ENCODE measurements at places on chromosomes 7 and 10.

GRCh38 chr7:27107391-27108381 lies 5.2 kb upstream of the HOXA2 start:
- DNase-seq = no peak

DNA sequence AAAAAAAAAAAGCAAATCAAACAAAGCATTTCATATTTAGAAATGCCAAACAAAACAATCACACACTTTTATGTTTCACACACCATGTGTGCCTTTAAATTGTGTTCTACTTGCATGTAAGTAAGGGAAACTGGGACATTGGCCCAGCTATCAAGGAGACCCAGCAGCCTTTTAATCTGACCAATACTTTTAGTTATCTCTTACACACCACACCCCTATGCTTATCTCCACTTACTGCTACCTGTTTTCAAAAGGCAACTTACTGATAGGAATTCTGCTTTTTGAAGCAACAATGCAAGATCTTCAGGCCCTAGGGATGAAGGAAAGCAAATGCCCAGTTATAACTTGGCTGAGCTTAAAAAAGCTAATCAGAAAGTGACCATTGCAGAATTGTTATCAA lies 1244.8 kb upstream of the SORCS1 start:
- no peak for DNase-seq

GRCh38 chr10:26550774-26551526 lies 112.8 kb downstream of the APBB1IP start:
- DNase-seq = no peak

GRCh38 chr7:10677211-10677610 lies 296.5 kb upstream of the PHF14 start:
- DNase-seq = no peak

GRCh38 chr10:3873728-3874461 lies 88.9 kb upstream of the KLF6 start:
- no peak for DNase-seq

- no peak for DNase-seq
Measured at GRCh38 chr7:94145602-94146001, 141.4 kb upstream of the BET1 start.

DNA sequence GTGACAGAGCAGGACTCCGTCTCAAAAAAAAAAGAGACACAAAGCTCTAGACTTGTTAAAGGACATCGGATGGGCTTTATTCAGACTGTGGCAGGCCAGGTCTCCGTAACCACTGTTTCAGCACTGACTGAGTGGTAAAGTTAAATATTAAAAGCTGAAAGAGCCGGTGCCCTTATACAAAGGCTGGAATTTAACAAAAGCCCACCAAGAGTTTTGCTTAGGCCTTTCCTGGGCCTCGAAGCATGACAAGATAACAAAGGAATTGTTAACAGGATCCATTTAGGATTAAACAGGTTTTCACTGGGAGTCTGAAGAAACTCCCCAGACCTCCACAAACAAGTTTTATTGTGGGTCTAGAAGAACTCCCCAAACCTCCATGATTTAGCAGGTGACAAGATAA lies 727.8 kb downstream of the TYW1 start:
- DNase-seq = no peak

DNA sequence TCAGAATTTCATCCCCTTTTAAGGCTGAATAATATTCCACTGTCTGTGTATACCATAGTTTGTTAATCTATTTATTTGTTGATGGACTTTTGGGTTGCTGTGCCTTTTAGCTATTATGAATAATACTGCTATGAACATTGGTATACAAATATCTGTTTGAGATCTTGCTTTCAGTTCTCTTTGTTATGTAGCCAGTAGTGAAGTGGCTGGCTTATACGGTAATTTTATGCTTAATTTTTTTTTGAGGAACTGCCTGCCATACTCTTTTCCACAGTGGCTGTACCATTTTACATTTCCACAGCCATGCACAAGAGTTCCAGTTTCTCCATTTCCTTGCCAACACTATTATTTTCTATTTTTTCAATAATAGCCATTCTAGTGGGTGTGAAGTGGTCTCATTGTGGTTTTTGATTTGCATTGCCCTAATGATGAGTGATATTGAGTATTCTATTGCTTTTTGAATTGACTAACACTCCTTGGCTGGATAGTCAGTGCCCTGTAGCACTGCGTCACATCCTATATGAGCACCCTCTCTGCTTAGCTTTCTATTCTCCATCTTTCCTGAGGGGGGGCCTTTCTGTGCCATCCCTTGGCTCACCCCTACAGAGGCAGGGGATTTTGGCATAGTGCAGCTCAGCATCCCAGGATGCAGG lies 29.4 kb upstream of the RAPGEF5 start:
- DNase-seq = no peak

DNA sequence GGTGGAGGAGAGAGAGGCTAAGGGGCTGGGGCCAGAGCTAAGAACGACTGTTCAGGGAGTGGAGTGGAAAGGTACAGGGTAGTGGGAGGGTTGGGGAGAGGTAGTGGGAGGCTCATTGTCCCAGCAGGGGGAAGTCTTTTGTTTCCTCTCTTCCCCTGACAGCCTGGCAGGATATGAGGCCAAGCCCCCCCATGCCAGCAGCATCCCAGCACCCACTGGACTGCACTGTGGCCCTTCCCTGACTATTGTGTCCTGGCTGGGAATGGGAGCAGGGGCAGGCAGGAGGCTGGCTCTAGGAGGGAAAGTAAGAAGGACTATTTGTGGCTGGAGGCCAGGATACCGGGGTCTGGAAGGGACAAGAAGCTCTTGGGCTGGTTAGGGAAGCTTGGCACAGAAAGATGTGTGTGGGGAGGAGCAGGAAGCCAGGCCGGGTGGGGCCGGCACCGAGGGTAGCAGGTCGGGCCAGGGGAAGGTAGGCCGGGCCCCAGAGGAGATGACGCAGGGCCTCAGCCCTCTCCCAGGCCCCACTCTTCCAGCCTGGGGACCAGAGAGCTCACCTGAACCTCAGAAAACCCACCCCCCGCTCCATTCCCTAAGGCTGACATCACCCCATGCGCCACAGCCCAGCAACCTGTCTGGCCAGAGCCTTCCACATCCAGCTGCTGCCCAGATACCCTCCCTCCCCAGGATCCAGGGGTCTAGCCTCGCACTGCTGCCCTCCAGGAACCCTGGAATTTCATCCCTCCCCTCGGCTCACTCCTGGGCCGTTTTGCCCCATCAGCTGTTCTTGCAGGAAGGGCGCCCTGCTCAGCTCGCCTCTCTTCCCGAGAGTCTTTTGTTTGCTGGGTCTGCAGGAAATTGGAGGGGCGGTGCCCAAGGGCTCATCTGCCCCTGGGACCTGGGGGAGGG lies 8.8 kb upstream of the EPHB4 start:
- no peak for DNase-seq

DNA sequence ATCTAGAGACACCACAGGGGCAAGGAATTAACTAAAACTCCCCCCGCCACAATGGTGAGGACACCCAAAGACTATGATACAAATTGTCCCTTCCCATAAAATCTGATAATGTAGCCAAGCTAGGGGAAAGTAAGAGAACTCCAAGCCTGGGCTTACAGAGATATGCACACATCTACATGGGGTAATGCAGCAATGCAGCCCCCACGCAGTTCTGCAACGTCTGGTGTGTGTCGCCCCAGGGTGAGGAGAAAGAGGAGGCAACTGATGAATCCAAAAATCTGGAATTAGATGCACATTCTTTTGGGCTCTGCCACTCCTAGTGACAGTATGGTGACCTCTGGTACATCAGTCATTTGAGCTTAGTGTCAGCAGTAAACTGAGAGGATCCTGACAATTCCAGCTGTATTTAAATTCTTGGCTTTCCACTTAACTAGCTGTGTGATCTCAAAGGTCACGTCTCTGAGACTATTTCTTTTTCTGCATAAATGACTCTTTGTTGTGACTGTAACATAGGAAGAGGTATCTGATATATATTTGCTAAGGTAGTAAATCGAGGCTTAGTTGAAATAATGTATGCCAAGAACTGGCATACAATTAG lies 51.5 kb downstream of the PIP4K2A start:
- no peak for DNase-seq

DNA sequence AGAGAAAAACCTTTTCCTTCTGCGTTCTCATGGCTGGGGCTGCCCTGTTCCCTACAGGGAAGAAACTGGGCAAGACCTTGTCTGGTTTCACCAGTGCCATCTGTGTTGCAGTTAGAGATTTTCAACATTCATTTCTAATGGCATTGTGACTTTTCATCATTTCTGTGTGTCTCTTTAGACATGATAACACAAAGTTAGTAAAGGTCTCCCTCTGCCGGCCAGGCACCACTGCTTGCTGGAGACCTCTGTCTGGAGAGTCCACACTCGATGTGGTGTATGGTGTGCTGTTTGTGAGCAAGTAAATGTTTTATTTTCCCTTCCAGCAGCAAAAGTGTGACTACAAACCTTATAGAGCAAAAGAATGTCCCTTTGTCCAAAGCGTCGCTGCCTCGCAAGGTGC lies 213.5 kb downstream of the PAXIP1 start:
- no peak for DNase-seq

- no peak for DNase-seq
Measured at GRCh38 chr10:112950714-112951358, 789 bp downstream of the TCF7L2 start.

DNA sequence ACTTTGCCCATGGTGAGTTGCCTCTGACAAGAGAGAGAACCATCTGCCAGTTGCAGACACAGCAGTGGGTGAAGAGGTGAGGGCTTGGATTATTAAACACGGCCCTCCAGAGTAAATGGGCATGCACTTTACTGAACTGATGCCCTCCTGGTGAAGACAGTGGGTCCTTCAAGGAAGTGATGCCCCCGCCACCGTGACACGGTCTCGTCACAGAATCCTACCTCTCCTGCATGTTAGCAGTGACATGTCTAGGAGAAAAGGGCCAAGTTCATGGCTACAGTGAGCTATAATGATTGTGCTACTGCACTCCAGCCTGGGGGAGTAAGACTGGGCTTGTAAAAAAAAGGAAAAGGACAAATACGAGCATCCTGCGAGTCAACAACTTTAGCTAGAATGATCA lies 2.4 kb downstream of the BNIP3 start:
- no peak for DNase-seq

GRCh38 chr7:105188201-105188600 lies 174.2 kb downstream of the KMT2E start:
- DNase-seq = no peak

- no peak for DNase-seq
Measured at GRCh38 chr7:27250557-27251070, 8.0 kb downstream of the EVX1 start.

DNA sequence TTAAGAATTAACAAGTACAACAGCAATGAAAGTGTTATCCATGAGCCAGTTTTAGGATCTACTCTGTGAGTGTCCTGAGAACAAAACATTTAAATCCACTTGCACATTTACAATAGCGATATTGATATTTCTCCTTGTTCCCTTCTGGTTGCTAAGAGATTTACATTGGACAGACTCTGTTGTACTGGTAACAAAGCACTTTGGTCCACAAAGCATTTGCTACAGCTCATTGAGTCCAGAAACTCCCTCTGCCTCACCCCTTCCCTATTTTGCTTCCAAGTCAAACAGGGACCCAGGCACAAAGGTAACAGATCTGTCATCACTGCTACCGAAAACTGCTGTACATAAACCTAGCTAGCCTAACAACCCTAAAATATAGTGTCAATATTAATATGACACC lies 2.1 kb downstream of the ANK3 start:
- DNase-seq = no peak

GRCh38 chr7:122143376-122143750 lies 686 bp downstream of the AASS start:
- no peak for DNase-seq

- DNase-seq = no peak
Measured at GRCh38 chr7:92875719-92876118, 39.3 kb upstream of the CDK6 start.

DNA sequence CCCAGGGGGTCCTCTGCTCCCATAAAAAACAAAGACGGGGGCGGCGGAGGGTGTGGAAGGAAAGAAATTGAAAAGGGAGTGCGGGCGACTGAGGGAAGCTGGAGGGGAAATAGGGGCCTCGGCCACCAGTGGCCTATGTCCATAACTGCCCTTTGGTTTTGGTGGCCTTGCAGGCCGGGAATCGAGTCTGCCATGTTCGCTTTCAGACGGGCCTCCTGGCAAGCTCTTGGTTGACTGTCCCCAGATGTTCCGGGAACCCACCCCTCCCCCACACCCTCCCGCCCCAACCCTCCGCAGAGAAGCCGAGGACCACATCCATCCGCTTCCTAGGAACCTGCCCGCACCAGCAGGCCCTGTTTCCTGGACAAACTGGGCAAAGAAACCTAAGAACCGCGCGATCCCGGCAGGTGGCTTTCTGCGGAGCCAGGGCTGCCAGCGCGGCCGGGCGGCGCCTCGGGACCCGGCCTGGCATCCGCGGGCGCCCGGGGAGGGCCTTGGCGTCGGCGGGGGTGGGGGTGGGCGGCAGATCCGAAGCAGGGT lies 20.0 kb upstream of the GATA3 start:
- DNase-seq = no peak

DNA sequence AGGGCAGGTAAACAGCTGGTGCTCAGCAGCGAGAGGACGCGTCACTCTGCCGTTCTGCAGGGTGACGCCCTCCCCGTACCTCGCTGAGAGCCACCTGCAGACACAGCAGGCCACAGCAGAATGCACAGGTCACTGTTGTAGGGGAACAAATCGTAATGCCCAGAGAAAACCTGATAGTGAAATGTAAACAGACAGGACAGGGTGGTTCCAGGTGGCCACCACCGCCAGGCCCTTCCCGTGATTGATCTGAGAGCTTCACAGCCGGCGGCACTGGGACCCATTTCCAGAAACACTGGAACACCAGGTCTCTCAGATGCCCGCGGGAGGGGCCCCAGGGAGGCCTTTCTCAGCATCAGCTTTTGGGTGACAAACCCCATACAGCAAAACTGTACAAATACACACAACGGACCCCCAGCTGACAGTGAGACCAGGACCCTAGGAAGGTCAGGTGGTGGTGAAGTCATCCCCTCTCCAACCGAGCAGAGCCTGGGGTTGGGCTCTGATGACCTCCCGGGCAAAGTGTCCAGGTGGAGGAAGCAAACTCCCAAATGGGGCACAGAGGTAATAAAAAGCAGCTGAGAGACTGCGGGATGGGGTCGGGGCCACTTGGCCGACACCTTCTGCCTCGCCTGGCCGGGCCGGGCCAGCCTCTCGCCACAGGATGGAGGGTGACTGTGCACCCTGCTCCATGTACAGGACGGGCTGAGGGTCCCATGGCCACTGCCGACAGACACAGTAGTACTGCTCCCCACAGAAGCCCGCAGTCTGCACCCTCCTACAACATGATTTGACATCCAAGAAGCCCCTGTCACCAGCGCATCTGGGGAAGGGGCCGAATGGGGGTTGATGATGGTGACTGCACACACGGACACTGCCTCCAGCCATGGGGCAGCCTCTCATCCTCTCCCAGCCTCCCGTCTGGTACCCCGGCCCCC lies 4.6 kb downstream of the BHLHA15 start:
- DNase-seq = no peak

DNA sequence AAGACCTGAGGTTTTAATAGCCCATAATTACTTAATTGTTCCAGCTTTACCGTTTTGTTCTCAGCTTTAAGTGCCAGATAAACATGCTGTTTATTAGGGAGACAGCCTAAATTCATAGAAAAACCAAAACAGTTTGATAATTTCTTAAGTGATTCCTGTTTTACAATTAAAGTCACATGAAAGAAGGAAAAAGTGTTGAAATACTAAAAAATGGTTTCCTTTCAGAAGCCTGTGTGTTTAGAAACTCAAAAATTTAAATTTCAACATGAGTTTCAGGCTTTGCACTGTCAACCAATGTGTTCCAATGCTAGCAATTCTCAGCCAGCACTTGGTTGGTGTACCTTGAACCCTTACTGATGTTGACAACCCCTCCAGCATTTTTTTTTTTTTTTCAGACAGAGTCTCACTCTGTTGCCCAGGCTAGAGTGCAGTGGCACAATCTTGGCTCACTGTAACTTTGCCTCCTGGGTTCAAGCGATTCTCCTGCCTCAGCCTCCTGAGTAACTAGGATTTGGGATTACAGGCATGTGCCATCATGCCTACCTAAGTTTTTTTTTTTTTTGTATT lies 135.3 kb downstream of the ICA1 start:
- DNase-seq = no peak

Data from stimulated activated CD4-positive, alpha-beta T cell treated with anti-CD3 and anti-CD28 coated beads, Interleukin-15, amount 100 ng/mL, for 1 hour (primary cell).